ENCODE measurements at places on chromosomes 7 and 10.

DNA sequence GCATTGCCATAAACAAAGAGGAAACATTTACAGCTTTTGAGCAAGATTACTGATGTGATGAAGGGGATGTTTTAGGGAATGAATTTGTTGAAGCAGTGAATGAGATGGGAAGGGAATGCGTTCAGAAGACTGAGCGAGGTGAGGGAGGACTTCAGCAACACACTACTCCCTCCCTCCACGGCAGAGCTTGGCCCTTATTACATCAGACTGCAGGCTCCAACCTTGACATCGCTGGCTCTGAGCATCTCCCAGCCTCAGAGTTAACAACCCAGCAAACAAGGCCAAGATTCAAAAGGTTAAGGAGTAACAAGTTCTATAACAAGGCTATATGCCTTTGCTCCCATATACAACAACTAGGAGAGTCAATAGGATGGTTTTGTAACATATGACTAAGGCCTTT lies 164.4 kb downstream of the ELMO1 start:
- DNase-seq: no peak

DNA sequence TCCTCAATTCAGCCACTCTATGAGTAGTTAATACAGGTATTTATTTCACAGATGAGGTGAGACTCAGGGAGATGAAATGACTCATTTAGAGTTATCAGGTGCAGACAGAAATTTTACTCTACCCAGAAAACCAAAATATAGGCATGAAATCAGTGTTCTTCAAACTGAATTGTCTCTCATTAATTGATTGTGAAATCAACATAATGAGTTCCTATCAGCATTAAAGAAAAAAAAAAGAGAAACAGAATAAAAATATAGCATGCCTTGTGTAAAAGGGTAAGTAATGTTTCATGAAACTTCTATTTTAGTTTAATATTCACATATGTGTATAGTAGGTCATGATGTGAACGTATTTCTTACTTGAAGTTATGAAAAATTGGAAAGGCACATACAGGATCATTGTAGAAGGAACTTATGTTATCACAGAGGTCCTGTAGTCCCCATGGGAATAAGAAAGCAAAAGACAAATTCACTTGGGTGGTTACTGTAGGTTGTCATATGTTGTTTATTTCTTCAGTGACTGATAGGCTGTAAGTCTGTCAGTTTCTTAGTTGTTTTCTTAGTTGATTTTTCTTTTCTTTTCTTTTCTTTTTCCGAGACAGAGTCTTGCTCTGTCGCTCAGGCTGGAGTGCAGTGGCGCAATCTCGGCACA lies 47.5 kb downstream of the KAT6B start:
- no peak for DNase-seq

- DNase-seq: no peak
Measured at GRCh38 chr7:132943645-132944044, 138.2 kb downstream of the CHCHD3 start.

- no peak for DNase-seq
Measured at GRCh38 chr10:18087355-18087754, 52.9 kb upstream of the CACNB2 start.

- DNase-seq: no peak
Measured at GRCh38 chr10:125824736-125825135, 1.4 kb downstream of the BCCIP start.

GRCh38 chr7:1769286-1770200 lies 99.5 kb downstream of the ELFN1 start:
- DNase-seq: no peak

Data from T-helper 9 cell (primary cell).